Adrenal gland (tissue), 19 donors: ENCODE measurements at places on chromosomes 1 and 21. TPM values are rescaled to one million over a fixed set of nuclear protein-coding genes. Genes with fewer than 3 reads are reported as not detected.

DNA sequence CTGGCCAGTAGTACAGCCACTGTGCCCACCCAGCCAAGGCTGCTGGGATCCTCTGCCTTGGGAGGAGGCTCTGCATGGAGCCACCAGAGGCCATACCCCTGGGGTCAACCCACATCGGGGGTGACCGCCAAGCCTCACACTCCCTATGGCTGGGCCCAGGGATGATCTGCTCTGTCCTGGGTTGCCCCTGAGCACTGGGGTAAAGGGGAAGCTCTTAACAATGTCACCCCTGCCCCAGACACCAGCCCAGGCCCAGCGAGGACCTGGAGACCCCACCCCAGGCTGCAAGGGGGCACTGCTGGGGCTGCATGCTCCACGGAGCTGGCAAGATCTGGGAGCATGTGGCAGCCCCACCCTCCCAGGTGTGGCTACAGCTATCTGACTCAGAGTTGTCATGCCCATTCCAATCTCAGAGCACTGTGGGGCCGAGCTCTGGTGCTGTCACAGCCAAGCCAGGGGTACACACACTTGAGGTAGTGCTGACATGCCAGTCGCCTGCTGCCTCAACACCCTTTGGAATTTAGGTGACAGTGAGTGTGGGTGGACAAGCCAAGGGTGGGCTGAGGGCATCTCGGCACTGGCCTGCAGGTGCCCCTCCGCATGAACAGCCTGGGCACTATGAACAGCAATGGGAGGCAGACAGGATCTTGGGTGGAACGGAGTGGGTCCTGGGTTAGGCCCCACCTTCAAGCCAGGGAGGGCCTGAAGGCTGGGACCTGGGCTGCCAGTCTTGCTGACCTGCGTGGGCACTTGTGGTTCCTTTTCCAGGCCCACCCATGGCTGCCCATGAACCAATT, 427.7 kb downstream of the LRRIQ3 start:
- DNase-seq, result no peak

GRCh38 chr1:158003406-158003800, 10.0 kb downstream of the KIRREL1 start:
- DNase-seq, result no peak

DNA sequence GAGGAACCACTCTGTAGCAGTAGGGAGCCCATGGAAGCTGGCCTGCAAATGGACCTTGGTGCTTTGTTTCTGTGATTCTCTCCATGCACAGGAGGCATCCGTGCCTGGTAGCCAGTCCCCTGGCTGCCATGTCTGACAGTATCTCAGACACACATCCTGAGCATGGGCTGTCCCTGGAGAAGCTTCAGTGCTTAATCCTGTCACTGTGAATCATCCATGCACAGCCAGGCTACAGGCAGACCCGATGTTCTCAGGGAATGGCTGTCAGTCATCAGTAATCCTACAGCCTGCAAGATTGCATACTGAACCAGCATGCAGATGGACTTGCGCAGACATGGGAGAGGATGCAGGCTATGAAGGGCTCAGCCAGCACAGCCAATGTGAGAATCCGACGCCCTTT, 606.3 kb upstream of the PLXNA2 start:
- DNase-seq, result no peak

GRCh38 chr1:208714323-208714722, 470.1 kb upstream of the PLXNA2 start:
- DNase-seq, result no peak

The CDK11B gene
- 20.5 TPM for total RNA-seq

The FAM78B gene
- 1.6 TPM for total RNA-seq

The PLA2G2A gene
- total RNA-seq, result 5.1 TPM

The KRTAP11-1 gene
- total RNA-seq, result not detected

The CLEC20A gene
- total RNA-seq, result not detected

The SETSIP gene
- not detected for total RNA-seq

The CAPN9 gene
- 1.2 TPM for total RNA-seq
